ENCODE measurements at places on chromosomes 7 and 10.

GRCh38 chr10:76874176-76874575 is 763.4 kb downstream of the KCNMA1 start:
- DNase-seq: no peak

DNA sequence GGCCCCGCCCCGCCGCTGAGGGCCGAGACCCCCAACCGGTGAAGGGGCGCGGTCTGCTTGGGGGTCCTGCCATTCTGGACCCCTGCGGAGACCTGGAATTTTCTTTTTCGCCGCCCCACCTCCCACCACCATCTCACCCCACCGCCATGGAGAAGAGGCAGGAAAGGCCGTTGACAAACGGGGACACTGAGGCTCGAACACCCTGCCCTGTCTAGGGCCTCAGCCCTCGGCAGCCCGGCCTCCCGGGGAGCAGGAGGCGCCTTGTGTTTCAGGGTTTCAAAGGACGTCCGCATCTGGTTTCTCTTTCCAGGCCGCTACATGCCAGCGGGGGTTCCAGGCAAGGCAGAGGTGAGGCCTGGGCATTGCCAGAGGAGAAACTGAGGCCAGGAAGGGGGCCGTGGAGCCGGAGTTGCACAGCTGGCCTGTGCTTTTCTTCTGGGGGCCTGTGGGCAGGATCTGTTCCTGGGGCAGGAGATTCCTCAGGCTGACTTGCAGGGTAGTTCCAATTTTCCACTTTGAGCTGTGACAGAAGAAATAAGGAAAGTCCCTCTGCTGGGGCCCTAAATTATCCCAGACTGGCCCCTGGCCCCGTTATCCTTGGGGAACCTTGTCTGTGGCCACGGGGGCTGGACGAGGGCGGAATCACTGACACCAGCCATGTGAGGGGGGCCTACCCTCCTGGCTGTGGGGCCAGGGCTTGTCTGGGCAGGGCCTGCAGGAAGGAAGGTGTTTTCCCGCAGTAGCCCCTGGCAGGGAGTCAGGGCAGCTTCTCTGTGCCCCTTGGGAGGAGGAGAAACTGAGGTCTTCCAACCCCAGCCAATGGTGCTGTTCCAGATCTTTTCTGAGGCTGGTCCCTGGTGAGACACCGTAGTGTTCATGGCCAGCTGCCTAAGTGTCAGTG is 900 bp upstream of the MICALL2 start:
- DNase-seq: no peak

GRCh38 chr7:25240340-25240739 is 12.1 kb upstream of the NPVF start:
- DNase-seq: no peak

DNA sequence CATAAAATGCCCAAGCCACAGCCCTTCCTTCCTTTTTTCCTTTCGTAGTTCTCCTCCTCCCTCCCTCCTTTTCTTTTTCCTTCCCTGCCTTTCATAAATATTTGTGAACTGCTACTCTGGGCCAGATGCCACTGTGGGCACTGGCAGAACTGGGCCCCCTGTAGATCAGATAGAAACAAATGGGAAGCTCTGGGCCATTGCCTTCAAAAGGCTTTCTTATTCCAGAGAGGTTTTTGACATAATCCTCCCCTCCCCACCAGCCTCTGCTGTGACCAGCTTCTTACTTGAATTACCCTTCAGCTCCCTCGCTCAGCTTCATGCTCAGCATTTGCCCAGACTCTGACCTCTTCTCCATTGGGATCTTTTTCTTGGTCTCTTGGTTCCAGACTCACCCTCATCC is 886.8 kb downstream of the LRMDA start:
- DNase-seq: no peak

- no peak for DNase-seq
Observed at GRCh38 chr10:68900427-68901104, 549 bp upstream of the DDX50 start.

- DNase-seq: no peak
Observed at GRCh38 chr10:11176746-11177145, 159.1 kb downstream of the CELF2 start.

GRCh38 chr7:113143486-113144257 is 25.3 kb upstream of the SMIM30 start:
- no peak for DNase-seq

DNA sequence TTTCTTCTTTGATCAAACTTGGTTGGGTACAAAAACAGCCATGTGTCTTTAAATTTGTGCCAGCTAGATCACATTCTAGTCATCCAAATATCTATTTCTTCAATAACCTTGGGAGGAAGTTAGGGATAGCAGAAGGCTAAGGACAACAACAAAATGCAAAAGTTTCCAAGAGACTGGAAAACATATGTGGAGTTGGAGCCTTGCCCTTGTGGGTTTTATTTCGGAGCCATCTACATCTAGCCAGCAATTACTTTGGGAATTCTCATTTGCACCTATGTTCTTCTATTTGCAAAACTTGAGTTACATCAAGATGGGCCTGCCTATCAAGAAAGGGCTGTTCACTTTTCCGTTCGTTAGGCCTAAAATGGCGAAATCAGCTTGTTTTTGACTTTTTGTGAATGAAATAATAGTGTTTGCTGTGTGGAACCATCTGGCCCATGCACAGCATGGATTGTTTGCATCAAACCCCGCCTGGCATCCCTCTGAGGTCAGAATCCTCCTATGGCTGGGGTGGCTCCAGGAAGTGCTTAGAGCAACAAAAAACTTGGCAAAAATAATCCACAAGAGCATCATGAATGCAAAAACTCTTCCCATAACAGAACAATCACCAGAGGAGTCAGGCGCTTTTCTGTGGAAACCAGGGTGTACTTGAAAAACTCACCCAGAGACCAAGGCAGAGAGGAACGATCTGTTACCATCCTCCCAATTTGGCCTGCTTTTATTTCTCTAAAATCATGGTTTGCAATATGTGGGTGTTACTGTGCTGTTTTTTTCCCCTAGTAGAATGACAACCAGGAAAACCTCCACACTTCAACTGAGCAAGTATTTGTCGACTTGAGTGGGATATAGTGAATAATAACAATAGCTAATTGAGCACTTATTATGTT is 36.2 kb upstream of the XPNPEP1 start:
- no peak for DNase-seq

GRCh38 chr10:34241226-34242000 is 573.7 kb downstream of the PARD3 start:
- no peak for DNase-seq

DNA sequence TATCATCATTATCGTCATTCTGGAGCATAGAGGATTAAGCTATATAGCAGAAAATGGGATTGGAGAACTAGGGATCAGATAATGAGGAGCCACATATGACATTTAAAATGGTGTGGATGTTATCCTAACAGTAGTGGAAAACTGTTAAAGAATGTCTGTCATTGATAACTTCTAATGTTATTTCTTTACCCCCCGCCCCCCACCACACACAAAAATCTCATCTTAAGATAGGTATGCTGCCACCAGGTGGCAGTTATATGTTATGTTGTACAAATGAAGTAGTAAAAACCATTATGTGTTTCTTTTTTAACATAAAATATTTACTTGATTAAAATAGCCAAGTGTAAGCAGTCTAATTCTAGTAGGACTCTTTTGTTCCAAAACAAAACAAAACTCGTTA is 13.0 kb downstream of the AKAP9 start:
- DNase-seq: no peak

DNA sequence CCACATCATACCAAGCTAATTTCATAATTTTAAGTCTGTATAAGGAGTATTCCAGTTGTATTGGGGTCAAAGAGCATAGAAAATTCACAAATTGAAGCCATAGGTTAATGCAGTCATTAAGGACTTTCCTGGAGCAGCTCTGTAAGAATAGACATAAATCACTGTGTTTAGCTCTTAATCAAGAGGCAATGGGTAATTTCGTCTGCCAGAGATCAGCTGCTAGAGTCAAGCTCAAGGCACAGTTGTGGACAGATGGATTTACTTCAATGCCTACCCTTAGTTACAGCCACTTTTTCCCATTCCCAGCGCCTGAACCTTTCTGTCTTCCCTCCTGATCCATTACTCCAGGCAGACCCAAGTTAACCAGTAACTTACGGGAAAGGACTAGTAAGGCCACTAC is 40.6 kb upstream of the AGBL3 start:
- DNase-seq: no peak

GRCh38 chr10:84427903-84428650 is 99.7 kb downstream of the CCSER2 start:
- no peak for DNase-seq

GRCh38 chr7:104652434-104652833 is 324.0 kb downstream of the LHFPL3 start:
- no peak for DNase-seq

- peak; percentile 48 for DNase-seq
Observed at GRCh38 chr10:97336942-97337831, 2.7 kb upstream of the FRAT2 start.

DNA sequence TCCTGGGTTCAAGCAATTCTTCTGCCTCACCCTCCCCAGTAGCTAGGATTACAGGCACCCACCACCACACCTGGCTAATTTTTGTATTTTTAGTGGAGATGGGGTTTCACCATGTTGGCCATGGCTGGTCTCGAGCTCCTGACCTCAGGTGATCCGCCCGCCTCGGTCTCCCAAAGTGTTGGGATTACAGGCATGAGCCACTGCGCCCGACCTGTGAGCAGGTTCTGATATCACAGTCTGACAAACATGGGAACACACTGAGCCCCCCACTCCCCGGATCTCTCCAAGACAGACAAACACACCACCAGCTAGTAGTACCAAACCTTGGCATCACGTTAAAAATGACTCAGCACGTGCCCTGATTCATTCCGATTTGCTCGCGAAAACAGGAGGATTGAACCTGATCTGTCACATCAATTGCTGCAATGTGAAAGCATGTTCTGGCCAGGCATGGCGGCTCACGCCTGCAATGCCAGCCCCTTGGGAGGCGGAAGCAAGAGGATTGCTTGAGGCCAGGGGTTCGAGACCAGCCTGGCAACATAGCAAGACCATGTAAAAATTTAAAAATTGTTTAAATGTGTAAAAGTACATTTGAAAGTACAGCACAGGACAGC is 106.5 kb downstream of the SMURF1 start:
- no peak for DNase-seq

DNA sequence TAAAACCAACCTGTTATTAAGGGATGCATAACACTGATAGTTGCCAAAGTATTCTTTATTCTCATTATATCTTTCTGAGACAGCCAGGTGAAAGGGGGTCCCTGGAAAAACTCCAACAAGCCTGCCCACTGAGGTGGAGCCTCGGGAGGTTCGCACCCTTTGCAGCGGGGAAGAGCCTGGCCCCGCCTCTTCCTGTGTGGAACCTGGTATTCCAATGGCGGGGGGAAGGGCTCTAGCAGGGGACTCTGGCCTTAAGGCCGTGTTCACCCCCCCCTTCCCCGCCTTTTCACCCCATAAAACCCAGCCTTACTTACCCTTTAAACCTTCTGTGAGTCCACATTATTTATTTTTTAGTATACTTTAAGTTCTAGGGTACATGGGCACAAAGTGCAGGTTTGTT is 62.4 kb upstream of the PDK4 start:
- no peak for DNase-seq

DNA sequence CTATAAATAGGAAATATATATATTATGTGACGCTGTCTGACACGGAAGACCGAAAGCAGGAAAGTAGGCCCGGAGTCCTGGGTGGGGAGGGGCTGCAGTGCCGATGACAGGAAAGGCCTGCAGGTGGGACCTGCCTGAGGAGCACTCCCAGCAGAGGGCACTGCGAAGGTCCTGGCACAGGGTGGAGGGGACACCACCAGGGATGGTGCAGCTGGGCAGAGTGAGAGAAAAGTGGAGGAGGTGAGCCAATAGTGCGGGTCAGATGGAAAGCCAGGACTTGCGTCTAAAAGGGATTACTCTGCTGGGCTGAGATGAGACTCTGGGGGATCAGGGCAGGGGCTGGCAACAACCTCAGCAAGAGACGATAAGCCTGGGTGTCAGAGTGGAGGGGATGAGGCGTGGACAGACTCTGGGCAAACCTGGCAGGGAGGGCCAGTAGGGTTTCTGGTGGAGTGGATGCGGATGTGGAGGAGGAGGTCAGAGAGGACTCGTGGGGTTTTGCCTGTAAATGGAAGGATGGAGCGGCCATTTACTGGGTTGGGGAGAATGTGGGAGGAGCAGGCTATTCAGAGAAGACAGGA is 118.2 kb upstream of the ZNF746 start:
- DNase-seq: no peak

DNA sequence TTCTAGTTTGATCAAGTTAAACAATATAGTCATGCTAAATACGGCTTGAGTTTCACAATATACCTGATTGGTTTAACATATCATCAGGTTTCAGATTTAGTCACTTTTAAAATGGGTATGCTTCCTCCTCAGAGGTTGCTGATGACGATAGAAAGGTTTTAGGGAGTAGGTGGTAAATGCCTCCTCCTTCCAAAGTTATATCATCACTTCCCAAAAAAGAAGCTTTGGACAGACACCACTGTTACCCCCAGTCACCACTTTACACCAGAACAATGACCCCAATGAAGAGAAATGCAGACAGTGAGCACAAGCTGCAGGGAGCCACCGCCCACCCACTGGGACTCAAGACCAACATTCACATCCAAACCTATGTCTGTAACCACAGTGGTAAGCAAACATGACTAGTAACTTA is 244.6 kb downstream of the SORCS1 start:
- no peak for DNase-seq

GRCh38 chr10:95728526-95728925 is 27.4 kb upstream of the ENTPD1 start:
- DNase-seq: no peak

DNA sequence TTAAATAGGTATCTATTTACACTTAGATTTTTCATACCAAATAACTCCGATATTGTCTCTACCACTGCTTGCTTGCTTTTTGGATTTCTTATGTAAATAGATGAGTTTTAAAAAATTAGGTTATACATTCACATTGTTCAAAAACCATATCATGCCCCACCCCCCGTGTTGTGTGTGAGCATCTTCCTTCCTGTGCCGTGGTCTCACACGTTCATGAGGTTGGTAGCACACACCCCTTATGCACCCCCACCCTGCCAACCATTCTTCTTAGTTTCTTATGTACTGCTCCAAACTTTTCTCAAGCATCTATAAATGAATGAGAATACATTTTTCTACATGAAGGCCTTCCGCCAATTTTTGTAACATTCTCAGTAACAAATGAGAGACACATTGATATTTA is 115.6 kb downstream of the FANK1 start:
- no peak for DNase-seq

- no peak for DNase-seq
Observed at GRCh38 chr7:135151533-135151932, 3.7 kb downstream of the TMEM140 start.

All from COR-L47 (cell line).